Activated CD4-positive, CD25-positive, alpha-beta regulatory T cell (primary cell): ENCODE measurements at places on chromosomes 2 and 18.

GRCh38 chr18:49230326-49230725, 230.1 kb downstream of the DYM start:
- no peak for DNase-seq

GRCh38 chr18:35466334-35466733, 31.4 kb downstream of the INO80C start:
- DNase-seq = no peak

DNA sequence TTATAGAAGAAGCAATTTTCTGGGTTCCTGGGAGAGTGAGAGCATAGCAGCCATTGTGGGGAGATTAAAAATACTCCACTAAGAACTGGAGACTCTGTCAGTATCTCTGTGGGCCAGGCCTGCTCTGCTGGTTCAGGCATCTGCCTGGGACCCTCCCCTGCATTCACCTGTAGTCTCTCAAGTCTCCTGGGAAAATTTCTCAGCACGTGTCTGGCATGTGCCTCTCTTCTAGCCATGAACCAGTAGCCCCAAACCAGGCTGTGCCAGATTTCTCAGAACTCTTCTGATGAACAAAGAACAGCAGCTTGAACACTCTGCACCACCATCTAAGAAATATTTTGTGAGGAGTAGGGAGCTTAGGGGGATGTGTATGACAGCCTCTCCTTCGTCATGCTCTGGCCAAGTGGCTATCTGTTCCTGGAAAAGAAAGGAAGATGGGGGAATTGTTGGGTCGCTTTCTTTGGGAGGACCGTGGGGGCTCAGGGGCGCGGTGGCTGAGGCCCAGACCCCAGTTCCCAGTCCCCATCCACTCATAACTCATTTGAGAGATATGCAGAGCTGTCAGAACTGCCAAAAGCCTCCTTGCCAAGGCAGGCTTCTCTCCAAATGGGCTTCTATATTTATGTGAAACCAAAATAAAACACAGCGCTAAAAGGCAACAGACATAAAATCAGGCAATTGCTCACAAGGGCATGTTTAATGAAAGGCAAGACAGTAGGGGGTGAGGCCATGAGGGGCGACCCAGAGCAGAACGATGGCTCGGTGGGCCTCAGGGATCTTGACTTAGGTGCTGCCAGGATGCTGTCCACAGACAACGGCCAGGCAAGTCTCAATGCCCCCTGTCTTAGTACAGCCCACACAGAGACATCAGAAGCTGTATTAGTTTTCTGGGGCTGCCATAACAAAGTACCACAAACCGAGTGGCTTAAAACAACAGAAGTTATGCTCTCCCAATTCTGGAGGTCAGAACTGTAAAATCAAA, 114.7 kb upstream of the TNP1 start:
- no peak for DNase-seq

DNA sequence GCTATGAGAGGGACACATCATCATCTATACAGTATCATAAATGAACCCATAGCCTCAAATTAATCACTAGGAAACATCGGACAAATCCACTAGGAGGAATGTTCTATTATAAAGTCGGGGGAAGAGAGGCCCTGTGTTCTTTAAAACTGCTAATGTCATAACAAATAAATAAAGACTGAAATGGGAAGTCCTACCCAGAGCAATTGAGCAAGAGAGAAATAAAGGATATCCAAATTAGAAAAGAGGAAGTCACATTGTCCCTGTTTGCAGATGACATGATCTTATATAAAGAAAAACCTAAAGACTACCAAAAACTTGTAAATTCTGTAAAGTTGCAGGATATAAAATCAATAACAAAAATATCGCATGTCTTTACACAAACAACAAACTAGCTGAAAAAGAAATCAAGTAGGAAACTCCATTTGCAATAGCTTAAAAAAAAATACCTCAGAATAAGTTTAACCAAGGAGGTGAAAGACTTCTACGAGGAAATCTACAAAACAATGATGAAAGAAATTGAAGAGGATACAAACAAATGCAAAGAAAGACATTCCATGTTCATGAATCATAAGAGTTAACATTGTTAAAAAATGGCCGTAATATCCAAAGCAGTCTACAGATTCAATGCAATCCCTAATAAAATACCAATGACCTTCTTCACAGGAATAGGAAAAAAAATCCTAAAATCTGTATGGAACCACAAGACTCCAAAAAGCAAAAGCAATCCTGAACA, 30.6 kb downstream of the RTN4 start:
- no peak for DNase-seq

DNA sequence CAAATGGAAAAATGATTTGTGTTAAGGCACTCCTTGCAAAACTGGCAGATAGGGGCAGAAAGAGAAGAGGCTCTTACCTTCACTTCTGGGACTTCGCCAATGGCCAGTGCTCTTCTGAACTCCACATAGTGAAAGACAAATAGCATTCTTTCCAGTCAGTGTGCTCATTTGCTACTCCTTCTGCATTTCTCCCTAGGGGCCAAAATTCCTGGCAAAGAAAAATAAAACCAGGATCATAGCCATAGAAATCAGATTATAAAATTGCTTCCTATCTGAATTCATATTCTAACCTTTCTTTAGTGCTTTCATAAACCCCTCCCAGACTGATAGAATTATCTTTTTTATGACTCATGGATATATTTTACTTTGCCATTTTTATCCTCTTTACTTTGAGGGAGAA, 56.9 kb upstream of the PELI1 start:
- DNase-seq = no peak

DNA sequence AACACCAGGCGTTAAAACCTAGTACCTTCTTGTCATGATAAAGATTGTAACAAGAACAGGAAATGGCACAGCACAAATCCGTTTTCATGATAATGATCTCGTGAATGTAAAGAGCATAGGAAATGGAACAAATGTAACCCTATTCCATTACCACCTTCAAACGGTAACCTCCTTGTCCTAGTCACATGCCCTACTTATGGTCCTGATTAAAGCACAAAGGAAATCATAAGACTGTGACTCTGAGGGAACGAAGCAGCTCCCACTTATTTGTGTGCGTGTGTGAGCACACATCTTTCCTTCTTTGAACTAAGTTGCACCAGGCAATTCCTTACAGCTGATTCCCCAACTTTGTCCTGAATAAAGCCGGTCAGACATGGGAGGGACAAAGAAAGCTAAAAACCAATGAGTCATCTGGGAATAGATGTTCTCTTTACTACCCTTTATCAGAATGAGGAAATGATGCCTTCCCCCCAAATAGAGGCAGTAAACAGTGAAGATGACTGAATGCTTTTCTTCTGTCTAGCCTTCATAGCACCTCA, 192.6 kb downstream of the IKZF2 start:
- no peak for DNase-seq

- no peak for DNase-seq
Measured at GRCh38 chr2:143600116-143600515, 470.9 kb downstream of the ARHGAP15 start.

DNA sequence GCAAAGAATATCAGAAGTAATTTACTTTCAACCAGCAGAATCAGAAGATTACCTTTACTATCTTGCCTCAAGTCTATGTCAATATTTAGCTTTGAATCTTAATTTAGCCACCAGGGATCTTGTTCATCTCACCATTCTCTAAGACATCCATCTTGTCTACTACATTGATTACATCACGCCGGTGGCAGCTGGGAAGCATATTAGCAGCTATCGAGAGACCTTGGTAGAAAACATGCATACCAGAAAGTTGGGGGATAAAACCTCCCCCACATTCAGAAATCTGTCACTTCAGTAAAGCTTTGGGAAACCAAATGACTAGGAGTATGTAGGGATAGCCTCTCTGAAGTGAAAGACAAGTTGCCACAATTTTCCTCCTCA, 703.8 kb upstream of the FSHR start:
- DNase-seq = no peak

- DNase-seq = no peak
Measured at GRCh38 chr2:174800436-174801205, 36.3 kb upstream of the CHRNA1 start.

GRCh38 chr18:62751341-62751821, 36.0 kb downstream of the PHLPP1 start:
- DNase-seq = no peak

- no peak for DNase-seq
Measured at GRCh38 chr2:15367205-15367604, 193.9 kb downstream of the NBAS start.

- DNase-seq = no peak
Measured at GRCh38 chr2:21836719-21837118, 713.0 kb downstream of the TDRD15 start.

GRCh38 chr2:151518802-151519201, 109.1 kb downstream of the RIF1 start:
- DNase-seq = no peak

DNA sequence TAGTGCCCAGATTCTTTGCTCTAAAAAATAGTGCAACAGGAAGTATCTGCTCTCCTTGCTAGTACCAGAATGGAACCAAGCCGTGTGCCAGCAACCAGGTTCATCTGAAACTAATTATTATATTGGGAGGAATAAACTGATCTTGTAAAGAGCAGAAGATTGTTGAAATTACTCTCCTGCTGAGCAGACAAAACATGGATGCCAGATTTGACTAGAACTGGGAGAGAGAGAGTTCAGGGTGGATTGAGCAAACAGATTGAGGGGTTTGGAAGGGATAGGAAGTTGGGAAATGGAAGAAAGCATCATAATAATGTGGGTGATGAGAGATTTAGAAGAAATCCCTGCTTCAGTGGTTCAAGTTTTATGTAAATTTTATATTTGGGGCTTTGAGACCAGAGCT, 160.1 kb upstream of the RASGRP3 start:
- no peak for DNase-seq

DNA sequence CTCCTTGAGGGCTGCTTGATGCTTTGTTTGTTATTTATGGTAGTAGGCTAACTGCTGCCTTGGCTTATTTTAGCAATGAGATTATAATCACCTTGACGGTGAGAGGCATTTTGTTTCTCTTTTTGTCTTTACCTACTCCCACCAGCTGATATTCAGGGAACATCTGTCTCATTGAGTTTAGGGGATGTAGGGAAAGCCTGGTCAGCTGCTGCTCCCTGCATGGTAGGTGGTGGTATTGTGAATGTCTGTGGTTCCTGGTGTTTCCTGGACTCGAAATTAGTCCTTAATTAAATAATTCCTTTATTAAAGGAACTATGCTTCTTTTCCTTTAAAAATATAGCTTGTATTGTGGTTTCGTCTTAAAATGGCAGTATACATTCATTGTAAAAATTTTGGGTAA, 77.8 kb downstream of the ADAM23 start:
- DNase-seq = no peak

DNA sequence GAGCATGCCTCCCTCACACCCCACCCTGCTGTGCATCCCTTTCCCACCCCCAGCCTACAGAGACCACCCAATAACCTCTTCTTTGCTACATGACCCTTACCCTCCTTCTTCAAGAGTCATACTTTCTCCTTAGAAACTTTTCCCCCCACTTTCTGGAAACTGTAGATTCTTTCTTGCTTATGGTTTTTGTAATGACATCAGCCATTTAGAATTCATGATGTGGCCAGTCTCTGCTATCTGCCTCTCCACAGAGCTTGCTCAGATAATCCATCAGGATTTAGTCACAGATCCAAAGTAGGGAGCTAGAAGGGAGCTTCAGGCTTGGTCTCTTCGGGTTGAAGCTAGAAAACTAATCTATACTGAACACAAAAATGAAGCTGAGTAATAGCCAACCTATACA, 36.5 kb downstream of the GALM start:
- DNase-seq = no peak
